Mammary epithelial cell (primary cell): ENCODE measurements at places on chromosomes 2 and 18.

GRCh38 chr18:60377778-60378469 is 5.3 kb upstream of the MC4R start:
- no peak for DNase-seq

DNA sequence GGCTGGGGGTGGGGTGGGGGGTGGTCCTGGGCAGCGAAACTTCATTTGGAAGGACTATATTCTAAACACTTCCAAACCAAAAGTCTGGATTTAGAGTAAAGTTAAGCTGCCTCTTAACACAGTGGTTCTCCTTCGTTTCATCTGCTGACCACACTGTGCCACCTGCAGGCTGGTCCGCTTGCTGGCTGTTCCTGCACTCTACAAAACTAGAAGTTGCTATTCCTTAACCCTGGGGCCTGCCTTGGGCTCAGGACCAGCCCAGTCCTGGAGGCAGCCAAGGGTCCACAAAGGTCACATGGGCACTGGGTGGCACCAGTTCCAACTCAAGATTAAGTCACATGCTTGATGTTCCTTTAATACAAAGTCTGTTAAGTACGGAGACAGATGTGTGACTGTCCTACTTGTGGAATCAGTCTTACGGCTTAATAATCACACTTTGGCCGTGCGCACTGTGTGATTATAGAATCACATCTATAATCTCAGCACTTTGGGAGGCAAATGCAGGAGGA is 195.4 kb downstream of the FAM210A start:
- DNase-seq = peak; percentile 2

DNA sequence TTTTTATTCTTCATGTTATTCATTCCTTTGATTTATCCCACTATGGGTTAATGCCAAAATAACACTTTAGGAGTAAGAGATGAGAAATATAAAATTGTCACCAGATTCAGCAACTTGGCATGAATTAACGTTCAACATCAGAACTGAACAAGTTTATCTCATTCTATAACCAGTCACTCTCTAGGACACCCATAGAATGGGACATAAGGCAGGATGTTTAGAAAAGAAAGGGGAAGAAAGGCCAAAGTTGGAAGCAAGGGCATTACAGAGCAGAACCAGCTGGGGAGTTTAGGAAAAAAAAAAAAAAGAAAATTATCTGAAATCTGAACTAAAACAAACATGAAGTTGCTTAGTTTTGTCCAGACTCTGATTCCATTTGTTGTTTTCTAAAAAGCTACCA is 211.0 kb downstream of the PMAIP1 start:
- DNase-seq = no peak

- no peak for DNase-seq
These were observed 96.3 kb downstream of the PHLPP1 start for GRCh38 chr18:62811674-62812073.

GRCh38 chr2:10285556-10286198 is 17.0 kb upstream of the HPCAL1 start:
- DNase-seq = peak; percentile 49

GRCh38 chr18:41004324-41004723 is 950.7 kb upstream of the PIK3C3 start:
- DNase-seq = no peak

GRCh38 chr2:204365811-204366210 is 179.5 kb upstream of the PARD3B start:
- DNase-seq = no peak

GRCh38 chr2:160876765-160877164 is 283.5 kb upstream of the TANK start:
- peak; percentile 27 for DNase-seq

GRCh38 chr18:12049978-12050811 is 43.4 kb upstream of the ANKRD62 start:
- no peak for DNase-seq

DNA sequence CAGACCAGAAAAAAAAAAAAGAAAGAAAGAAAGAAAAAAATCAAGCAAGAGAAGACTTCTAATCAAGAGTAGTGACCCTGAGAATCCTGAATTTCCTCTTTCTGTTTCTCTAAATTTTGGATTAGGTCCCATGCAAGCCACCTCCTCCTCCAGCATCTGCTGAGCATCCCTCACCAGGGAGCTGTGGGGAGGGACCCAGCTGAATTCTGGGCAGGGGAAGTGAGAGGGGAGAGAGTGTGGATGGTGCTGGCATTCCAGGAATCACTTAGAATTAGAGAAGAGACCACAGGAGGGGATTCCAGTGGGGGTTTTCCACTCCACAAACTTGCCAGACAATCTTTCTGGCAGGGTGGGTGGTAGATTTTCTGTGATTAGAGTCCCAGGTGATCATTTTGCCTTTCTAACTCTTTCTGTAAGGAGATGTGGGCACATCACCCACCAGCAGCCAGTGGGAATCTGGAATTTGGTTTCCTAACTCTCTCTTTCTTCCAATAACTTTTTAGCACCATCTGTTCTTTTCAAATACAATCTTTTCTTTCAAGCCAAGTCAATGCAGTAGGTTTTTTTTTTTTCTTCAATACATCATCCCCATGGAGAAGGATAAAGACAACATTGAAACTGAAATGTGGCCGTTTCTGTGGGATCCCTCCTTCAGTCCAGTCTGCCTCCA is 279.2 kb downstream of the CLIP4 start:
- no peak for DNase-seq

GRCh38 chr18:30522288-30522929 is 520.1 kb downstream of the DSC3 start:
- DNase-seq = no peak

- peak; percentile 12 for DNase-seq
These were observed 39.2 kb downstream of the GRHL1 start for GRCh38 chr2:9990736-9991135.

- no peak for DNase-seq
These were observed 46.4 kb downstream of the ZNF521 start for GRCh38 chr18:25305584-25305983.

GRCh38 chr2:121408641-121409040 is 122.0 kb upstream of the RNU4ATAC start:
- no peak for DNase-seq

GRCh38 chr2:141105763-141106162 is 1025.1 kb downstream of the LRP1B start:
- no peak for DNase-seq

DNA sequence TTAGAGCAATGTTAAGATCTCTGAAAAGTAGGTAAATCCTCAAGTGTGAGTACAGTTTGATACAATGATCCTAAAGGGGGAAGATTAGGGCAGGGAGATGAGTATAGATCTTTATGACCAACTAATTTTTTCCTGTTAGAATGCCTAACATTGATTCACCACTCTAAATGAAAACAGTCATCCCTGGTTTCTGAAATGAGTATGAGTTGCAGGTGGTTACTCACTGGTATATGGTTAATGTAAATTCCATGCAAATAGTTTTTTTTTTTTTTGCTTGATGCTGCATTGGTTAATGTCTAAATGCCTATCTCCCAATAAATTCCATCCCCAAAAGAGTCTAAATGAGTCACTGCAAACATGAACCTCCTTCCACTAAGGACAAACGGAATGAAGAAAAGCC is 55.0 kb upstream of the SERPINB2 start:
- DNase-seq = peak; percentile 85

GRCh38 chr2:204336153-204336744 is 209.0 kb upstream of the PARD3B start:
- no peak for DNase-seq

GRCh38 chr2:190344276-190344827 is 963 bp downstream of the INPP1 start:
- peak; percentile 60 for DNase-seq

GRCh38 chr2:11303290-11304013 is 41.0 kb downstream of the ROCK2 start:
- no peak for DNase-seq

DNA sequence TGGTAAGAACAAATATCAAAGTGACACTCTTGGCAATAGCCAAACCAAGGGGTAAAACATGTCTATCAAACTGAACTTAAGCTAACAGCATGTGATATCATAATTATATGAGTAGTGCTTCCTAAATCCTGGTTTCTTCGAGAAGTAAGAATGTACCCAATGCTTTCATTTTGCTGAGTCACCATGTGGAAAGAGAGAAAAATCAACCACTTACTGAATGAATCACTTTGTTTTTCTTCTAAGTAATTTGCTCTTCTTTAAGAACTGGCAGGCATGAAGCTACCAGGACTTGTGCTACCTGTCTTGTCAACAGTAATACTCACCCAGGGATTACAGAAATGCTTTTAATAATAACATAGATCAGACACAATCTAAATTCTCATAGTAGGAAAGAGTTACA is 19.0 kb upstream of the DUSP19 start:
- peak; percentile 93 for DNase-seq

- no peak for DNase-seq
These were observed 26.8 kb downstream of the BCL11A start for GRCh38 chr2:60526623-60527022.

- no peak for DNase-seq
These were observed 19.4 kb upstream of the ZBTB7C start for GRCh38 chr18:48428475-48429177.

GRCh38 chr18:58473071-58473470 is 155.8 kb downstream of the ALPK2 start:
- DNase-seq = peak; percentile 19

DNA sequence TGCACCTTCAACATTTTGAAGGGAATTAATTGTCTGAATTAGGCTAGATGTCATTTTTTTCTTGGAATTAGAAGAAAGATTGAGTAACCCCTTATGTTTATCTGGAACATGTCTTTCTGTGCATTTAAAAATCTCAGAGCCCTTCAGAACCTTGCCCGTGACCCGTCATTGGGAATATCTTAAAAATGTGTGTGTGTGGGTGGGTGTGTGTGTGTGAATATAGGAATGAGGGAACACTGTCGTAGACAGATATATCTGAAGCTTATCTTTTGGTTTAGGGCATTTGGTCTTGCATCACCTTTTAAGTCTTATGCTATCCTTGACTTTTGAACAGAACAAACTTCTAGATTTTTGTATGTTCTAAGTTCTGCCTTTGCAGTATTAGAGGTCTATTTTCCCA is 13.5 kb upstream of the IL1RL1 start:
- DNase-seq = no peak

GRCh38 chr2:127418300-127419111 is at the start of gene PROC:
PROC (plus strand) TSS chr2:127418427; CDS start chr2:127419943, 1,516 bp downstream.
- no peak for DNase-seq

GRCh38 chr2:62343206-62343605 is 147.3 kb downstream of the B3GNT2 start:
- no peak for DNase-seq

- DNase-seq = peak; percentile 10
These were observed 100.8 kb upstream of the ATP5MC3 start for GRCh38 chr2:175282300-175282699.

DNA sequence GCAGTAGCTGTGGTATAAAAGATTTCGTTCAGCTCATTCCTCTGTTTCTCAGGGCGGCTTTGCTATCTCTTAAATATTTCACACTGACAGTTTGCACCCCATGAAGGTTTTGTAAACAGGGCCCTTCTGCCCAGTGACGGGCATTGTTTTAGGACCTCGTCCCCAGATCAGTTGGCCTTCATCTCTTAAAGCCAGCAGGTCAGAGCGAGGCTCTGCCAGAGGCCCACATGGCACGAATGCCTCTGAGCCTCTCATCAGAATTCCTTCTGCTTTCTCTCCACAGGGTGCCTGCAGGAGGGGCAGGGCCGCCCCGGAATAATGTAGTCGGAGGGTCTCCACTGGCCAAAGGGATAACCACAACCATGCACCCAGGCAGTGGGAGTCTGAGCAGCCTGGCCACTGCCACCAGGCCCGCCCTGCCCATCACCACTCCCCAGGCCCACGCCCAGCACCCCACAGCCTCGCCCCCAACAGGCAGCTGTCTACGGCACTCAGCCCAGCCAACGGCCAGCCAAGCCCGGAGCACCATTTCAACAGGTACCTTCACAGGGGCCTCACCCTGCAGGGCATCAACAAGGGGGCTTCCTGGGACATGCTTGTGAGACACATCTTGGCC is 177.0 kb downstream of the SEPTIN10 start:
- DNase-seq = no peak

DNA sequence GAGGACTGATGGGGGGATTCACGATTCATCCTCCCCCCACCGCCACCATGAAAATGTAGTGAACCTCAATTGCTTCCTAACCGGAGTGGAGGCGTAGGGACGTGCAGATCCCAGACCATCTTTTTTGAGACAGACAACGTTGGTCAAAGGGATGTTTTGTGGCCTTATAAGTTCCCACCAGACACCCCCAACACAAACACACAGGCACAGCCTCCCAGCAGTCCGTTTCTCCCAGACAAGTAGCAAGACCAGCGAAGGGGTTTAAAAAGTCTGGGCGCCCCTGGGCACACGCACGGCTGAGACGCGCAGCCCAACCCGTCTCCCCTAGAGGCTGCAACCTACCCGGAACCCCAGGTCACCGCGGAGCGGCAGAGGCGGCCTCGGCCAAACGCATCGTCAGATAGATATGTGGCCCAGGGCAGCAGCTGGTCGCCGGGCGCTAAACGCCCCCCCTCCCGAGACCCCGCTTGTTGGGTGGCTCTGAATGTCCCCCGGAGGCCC is 1.3 kb downstream of the GBX2 start:
- no peak for DNase-seq

DNA sequence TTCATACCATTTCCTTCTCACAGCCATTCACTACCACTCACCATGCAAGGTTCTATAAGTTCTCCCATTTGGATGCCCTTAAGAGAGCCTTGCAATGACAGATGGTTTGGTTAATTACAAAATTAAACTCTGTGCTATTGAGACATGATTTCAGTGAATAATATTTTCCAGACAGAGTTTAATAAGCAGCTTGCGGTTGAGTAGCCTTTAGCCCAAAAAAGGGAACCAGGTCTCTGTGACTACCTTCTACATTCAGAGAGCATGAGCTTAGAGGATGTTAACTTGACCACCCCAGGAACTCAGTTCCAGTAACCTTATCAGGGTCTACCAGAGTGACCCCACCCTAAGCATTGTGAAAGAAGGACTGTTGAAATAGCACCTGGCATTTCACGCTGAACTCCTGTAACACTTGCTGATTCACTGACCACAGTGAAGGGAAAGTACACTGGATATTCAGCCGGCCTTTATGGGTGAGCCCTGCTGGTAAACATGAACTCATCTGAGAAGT is 1173.1 kb upstream of the ZEB2 start:
- DNase-seq = peak; percentile 97

DNA sequence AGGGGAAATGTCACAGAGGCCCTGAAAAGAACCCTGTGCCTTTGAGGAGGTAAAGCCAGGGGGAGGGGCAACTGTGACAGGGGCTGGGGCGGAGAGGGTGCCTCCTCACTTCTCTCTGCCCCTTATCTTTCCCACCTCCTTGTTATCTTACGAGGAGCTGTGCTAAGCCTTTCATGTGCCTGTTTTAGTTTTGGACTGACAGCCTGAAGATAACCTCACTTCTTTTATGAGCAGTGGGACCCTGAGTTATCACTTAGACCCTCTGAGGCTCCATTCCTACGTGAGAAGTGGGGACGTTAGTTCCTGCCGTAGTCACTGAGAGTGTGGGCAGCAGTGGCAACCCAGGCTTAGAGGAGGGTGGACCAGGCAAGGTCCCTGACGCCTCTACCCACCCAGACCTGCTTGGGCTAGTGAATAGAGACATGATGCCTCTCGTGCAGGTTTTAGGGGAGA is 39.5 kb upstream of the LBH start:
- no peak for DNase-seq
